HuH-7 (cell line): ENCODE measurements at places on chromosomes 16 and 17.

- DNase-seq = no peak
Observed at GRCh38 chr17:2716649-2717048, 5.1 kb upstream of the CLUH start.

DNA sequence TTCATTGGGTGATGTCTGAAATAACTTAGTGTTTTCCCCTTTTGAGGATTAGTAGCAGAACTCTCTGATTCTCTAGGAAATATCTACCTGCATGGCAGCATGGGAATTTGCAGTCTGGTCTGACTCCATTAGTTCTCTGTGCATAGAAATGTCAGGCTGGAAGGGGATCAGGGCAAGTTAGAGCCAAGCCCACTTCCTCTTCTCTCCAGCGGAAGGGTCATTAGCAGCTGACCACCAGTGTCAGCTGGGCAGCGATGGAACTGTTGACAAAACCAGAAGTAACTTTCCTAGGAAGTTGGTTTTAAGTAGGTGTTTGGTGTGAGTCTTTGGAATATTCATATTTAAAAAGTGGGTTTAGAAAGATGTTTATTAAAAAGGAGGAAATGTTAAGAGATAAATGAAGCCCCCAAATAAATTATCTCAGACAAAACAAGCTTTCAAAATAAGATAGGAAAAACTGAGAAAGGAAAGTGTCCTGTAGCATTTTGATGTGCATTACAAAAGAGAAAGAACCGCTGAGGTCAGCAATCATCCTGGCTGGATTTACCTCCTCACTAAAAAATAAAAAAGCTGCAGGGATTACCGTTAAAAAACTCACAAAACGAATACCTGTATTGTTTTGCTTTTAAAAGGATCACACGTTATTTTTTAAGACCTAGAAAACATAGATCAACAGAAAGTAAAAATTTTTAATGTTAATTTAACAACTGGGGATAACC is 32.4 kb upstream of the MMD start:
- no peak for DNase-seq

DNA sequence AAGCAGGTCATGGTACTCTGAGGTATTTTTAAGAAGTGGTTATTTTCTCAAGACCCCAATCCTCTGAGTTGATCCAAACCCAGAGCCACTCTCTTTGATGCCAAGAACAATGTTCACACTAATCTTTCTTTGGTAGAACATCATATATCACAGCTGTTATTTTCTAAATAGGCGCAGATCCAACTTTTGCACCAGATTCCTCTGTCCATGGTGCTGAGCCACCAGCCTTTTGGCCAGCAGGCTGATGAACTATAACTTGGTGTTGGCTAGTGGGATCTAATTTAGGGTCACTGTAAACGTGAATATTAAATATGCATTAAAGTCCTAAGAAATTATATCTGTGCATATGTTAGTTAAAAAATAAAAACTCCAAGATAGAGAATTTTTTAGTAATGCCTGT is 7.0 kb upstream of the ZKSCAN2 start:
- DNase-seq = peak; percentile 11

DNA sequence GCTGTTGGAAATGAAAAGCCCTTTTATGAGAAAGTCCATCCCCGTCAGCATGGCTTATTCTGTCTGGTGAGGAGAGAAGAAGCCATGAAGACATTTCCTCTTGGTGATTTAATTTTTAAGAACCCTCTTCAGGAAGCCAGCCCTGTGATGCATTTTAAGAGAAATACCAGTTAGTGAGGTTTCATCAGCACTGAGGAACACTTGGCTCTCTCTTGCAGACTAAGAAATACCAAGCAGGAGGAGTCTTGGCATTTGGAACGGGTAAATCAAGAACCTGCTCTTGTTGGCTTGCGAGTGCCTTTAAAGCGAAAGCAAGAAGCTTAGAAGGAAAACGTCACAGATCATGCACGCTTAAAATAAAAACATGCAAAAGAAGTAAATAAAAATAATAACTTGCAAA is 17.5 kb downstream of the RAB11FIP3 start:
- no peak for DNase-seq

DNA sequence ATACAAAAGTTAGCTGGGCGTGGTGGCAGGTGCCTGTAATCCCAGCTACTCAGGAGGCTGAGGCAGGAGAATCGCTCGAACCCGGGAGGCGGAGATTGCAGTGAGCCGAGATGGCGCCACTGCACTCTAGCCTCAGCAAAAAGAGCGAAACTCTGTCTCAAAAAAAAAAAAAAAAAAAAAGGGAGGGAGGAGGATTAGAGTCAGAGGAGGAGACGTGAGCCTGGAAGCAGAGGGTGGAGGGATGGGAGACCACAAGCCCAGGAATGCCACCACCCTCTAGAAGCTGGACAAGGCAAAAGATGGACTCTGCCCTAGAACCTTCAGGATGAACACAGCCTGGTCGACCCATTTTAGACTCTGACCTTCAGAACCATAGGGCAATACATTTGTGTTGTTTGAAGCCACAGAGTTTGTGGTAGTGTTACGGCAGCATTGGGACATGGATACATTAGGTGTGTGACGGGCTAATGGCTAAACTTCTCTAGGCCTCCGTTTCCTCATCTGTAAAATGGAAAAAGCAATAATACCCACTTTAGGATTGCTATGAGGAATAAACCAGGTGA is 2.1 kb upstream of the SMIM22 start:
- DNase-seq = no peak

DNA sequence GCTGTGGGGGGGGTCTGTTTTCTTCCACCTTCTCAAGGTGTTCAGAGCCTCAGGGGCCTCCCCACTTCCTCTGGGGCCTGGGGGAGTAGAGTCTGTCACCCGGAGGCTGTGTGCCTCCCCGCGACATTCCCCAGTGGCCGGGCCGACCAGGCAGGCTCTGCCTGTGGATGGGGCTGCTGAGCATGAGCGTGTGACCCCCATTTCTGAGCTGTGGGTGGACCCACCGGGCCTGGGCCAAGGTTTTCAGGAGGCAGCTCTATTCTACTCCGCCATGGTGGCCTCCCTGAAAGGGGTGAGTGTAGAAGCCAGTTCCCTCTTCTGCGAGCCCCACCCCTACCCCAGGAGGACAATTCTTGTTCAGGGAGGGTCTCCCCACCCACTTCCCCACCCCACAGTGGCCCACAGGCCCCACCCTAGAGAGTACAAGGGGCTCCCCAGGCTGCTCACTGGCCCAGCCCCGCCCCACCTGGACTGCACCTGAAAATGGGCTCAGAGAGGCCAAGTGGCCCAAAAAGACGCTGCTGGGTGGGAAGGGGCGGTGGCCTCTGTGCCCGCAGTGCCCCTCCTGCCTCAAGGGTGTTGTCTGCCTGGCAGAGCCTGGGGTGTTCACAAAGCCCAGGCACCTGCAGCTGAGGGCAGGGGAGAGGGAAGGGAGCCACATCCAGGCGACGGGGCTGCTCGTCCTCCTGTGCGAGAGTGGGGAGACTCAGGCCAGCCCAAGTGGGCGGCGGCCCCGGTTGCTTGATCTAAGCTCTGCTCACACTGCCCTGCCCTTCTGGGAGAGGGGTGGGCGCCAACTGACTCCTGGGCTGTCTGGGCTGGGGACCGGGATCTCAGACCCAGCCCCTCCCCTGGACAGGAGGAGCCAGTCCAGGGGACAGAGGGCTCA is 1.3 kb downstream of the MSLN start:
- DNase-seq = no peak

- DNase-seq = no peak
Observed at GRCh38 chr16:82111944-82112343, 58.1 kb downstream of the MPHOSPH6 start.

DNA sequence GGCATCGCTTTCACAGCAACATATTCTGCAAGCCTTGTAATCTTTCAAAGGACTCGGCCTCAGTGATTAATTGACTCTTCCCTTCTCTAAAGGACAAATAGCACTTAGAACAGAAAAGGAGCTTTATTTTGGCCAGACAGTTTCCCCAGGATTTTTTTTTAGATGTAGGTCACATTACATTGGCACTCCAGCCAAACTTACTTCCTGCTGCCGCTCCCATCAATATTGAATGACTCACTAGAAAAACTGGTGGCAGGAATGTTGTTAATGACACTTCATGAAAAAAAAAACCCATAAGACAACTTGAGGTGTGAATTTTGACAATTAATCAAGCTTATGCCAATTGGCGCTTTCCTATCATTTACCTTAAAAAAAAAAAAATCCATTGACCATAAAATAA is 432.6 kb downstream of the TOX3 start:
- no peak for DNase-seq

GRCh38 chr16:52597073-52597771 is 50.3 kb upstream of the TOX3 start:
- DNase-seq = no peak

DNA sequence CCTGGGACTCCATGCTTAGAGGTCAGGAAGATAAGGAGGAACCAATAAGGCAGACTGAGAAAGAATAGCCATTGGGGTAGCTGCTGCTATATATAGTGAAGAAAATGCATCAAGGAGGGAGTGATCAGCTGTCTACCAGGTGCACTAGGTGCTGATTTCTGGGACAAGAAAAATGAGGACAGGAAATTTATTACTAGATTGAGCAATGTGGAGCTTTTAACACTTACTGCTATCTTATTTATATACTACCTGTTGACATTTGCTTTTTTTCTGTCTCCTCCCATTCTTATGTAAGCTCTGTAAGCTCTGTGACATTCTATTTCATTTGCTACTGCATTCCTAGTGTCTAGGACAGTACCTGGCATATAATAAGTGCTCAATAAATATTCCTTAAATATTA is 53.7 kb upstream of the DHX40 start:
- DNase-seq = peak; percentile 26

- peak; percentile 51 for DNase-seq
Observed at GRCh38 chr17:35404360-35404759, 27.9 kb downstream of the SLFN12 start.

DNA sequence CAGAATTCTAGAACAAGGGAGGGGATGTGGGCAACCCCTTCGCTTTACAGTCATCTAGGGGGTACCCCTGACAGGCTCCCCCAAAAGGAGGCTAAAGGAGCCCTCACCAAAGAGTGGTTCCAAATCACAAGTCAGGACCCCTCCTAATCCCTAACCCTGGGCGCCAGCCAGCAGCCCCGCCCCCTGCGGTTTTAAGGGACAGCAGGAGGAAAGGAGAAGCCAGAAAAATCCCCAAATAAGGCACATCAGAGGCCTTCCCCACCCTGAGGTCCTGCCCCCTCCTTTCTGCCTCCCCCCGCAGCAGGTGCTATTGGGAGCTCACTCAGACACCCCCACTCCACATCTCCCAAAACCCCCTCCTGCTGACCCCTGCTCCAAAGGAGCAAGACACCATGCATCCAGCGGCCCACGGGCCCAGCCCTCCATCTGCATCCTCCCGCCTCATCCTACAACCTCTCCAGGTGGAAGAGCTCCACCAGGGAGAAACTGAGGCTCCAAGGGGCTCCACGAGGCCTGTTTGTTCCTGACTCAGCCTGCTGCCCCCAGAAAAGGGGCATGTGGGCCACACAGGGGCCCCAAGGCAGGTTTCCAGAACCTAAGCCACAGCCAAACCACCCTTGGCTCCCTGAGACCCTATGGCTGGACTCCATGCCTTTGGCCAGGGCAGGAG is 93.5 kb downstream of the GOSR1 start:
- DNase-seq = no peak

- DNase-seq = no peak
Observed at GRCh38 chr17:610276-610675, 104.4 kb downstream of the VPS53 start.

- no peak for DNase-seq
Observed at GRCh38 chr17:14926073-14926472, 339.1 kb downstream of the PMP22 start.

- DNase-seq = no peak
Observed at GRCh38 chr17:77905766-77906165, 52.7 kb upstream of the TNRC6C start.

- no peak for DNase-seq
Observed at GRCh38 chr16:49858200-49859124, 2.5 kb upstream of the ZNF423 start.

GRCh38 chr16:56356276-56357240 is 68.8 kb downstream of the AMFR start:
- DNase-seq = peak; percentile 89

GRCh38 chr16:19316846-19317245 is 31.3 kb downstream of the CLEC19A start:
- no peak for DNase-seq

DNA sequence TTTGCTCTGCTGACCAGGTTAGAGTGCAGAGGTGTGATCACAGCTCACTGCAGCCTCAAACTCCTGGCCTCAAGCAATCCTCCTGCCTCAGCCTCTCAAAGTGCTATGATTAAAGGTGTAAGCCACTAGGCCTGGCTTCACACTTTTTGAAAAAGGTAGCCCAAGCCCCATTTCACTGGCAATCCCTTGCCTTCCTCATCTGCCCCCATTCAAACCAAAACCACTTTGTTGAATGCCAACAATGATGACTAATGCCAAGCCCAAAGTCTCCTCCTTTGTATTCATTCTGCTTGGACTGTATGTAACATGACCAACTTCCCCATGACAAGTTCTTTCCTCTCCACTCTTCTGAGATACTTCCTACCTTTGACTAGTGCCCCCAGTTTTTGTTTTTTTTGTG is 33.1 kb downstream of the N4BP1 start:
- DNase-seq = no peak
